ENCODE measurements at places on chromosomes 3 and 15.

GRCh38 chr3:195467641-195468390 lies 25.0 kb upstream of the ACAP2 start:
- no peak for DNase-seq

DNA sequence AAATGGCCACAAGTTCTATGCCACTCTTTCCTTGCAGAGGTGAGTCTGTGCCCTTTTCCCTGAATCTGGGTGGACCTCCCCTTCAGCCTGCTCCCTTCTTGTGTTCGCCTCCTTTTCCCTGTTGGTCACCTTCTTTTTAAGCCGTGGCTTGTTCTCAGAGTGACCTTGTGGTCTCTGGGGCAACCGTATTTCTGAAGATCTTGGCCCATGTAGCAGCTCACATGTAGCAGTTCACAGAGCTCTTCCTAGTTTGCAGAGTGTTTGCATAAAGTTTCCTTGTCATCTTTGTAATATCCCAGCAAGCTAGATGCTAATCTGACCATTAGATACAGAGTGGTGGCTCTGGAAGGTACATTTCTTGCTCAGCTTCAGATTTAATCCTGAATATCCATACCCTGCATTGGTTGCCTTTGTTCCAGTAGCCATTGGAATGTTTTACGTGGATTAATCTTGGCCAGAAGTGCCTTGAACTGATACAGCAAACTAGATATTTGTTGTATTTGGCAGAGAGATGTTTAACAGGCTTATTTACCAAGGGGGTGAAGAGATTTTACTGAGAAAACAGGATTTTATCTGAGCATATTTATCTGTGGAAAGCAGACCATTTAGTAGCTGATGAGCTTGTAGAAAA lies 40.7 kb upstream of the BSN start:
- no peak for DNase-seq

DNA sequence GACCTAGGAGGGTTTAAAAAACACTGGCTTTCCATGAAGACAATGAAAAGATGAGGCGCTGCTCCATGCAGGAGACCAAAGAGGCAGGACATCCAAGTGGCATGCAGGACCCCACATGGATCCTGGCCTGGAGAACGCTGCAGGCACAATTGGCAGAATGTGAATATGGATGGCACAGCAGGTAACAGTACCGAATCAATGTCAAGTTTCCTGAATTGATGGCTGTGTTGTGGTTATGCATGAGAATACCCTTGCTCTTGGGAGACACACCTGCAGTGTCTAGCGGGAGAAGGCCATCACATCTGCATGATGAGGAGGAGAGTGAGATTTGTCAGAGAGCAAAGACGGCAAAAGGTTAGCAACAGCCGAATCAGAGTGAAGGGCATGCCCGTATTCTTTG lies 74.3 kb upstream of the SEC13 start:
- no peak for DNase-seq

DNA sequence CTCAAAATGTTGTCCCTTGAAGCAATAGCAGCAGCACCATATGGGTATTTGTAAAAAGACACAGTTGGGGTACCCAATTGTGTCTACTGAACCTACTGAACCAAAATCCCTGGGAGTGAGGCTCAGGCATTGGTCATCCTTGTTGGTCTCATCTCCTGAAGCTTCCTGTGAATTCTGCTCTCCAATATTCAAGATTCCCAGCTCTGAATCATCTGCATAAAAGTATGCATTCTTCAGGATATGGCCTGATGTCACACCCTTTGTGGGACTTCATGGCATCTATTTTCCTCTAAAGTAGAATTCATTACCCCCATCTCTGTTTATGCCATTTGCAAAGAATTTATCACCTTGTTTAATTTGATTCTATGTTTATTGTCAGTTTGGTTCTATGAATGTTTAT lies 13.3 kb upstream of the PTX3 start:
- no peak for DNase-seq

GRCh38 chr3:42653303-42653559 lies 266 bp upstream of the ZBTB47 start:
- no peak for DNase-seq

DNA sequence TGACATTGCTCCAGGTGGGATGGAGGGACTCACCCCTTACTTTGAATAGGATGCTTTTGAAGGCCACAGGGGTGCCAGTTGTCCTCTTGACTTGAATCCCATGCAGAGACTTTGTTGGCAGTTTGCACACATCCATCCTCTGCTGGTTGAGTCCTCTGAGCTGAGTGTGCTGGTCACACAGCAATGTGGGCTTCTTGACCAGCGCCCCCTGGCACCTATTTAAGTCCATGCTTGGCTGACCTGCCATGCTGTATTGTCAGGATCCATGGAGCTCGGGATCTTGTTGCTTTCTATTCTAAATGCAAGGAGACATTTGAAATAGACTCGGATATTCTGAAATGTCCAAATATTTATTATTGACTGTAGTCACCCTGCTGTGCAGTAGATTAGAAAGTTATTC lies 19.8 kb downstream of the RAB7A start:
- no peak for DNase-seq

GRCh38 chr15:48541341-48542278 lies 103.9 kb downstream of the FBN1 start:
- no peak for DNase-seq

GRCh38 chr3:150130404-150131100 lies 159.9 kb upstream of the PFN2 start:
- DNase-seq, result no peak

GRCh38 chr15:53260647-53261046 lies 470.5 kb upstream of the ONECUT1 start:
- DNase-seq, result no peak

DNA sequence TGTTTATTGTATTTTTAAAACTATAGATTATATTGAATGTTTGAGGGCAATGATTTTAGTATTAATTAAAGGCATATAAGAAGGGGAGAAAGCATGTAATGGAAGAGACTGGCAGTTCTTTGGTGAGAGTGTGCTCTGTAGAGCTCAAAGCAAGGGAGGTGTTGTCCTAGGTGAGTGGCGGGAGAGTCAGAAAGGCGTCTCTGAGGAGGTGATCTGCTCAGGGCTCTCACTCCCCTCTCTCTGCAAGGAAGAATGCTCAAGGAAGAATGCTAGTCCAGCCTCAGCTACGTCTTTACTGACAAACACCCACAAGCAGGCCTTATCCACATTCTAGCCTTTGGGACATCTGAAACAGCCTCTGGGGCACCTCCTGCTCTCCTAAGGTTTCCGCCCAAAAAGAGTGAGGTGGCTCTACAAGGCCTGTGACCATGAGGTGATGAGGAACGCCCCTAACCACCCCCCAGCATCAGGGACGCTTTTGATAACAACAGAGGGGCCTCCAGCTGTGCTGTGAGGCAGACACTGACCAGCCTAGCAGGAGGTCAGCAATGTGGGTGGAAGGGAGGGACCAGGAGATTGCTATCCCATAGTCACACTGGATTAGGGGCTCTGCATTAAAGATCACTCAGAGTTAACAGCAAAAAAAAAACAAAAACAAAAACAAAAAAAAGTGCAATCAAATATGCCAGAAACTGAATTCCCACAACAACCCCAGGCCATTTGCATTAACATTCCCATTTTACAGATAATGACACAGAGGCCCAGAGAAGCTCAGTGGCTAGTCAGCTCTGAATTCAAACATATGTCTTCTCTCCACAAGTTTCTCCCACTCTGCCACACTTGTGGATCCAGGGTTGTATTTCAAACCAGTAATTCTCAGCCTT lies 202.2 kb upstream of the CTNNB1 start:
- DNase-seq, result no peak

GRCh38 chr3:57160765-57161538 lies 4.2 kb downstream of the IL17RD start:
- DNase-seq, result no peak

DNA sequence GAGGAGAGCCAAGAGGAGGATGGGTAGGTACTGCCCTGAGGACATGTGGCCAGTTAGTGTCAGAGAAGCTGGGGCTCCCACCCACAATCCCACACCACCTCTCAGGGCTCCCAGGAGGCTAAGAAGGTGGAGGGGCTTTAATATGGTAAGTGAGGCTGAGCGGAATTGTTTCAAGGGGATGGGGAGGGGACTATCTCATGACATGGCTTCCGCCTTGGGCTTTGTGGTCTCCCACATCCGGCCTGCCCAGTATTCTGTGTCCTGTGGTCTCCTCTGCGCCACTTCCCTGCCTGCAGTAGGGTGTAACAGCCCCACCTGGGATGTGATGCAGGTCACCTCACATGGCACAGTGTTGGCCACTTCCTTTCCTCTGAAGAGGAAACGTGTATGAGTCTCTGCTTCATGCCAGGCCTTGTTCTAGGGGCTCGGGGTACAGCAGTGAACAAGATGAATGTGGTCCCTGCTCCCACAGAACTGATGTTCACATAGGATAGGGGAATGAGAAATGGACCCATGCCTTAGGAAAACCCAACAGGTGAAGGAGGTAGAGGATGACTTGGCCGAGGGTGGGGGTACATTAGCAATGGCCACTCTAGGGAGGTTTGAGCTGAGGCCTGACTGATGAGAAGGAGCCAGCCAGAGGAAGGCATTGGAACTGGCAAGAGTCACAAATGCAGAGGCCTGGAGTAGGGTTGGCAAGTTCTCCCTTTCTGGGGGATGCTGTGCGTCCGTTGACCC lies 3.2 kb downstream of the NEIL1 start:
- DNase-seq, result no peak

DNA sequence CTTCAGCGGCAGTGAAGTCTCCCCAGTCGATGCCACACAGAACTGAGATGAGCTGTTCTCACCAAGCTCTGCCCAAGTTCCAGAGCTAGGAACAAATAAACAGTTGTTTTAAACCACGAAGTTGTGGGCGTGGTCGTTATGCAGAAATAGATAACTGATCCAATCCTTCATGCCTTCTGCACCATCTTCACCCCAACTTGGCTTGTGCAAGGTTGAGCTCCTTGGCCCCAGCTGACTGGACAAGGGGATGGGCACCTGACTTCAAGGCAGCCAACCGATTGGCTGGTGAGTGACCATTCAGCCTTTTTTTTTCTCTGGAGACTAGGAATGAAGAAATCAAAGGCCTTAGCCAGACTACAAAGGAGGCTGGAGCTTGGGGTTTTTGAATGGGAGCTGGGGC lies 23.9 kb downstream of the LINGO1 start:
- no peak for DNase-seq

DNA sequence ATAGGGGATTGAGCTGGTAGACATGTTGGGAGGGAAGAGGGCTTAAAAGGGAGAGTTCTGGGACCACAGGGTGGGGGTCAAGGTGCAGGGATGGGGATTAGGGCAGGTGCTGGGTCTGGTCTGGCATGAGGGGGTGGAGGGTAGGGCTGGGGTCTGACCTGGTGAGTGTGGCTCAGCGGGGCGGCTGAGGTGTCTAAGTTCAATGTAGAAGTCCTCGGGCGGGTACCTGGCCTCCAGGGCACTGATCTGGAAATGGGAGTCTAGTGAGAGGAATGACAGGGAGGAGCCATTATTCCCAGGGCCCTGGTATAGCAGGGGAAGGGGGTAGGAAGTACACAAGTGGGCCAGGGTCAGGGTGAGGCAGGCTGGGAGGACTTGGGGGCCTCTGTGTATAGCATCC lies 39.6 kb downstream of the RAB11A start:
- DNase-seq, result no peak

DNA sequence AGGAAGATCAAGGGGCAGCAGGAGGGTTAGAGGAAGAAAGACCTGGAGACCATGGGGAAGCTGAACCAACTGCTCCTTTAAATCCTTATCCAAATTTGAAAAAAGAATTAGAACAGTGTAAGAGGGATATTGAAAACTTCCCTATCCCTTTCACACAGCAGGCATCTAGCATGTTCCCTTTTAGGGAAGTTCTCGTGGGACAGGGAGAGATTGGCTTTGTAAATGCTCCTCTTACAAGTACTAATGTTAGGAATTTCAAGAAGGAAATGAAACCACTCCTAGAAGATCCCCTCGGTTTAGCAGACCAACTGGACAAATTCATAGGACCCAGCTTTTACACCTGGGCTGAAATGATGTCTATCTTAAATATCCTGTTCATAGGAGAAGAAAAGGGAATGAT lies 41.5 kb downstream of the PPCDC start:
- no peak for DNase-seq

- DNase-seq, result no peak
These were observed 43.7 kb downstream of the NMD3 start for GRCh38 chr3:161264852-161265251.

GRCh38 chr3:17605032-17605431 lies 137.4 kb downstream of the TBC1D5 start:
- DNase-seq, result no peak

All from cerebellar cortex (tissue), 1 donor.